ENCODE measurements at places on chromosomes 7 and 10.

DNA sequence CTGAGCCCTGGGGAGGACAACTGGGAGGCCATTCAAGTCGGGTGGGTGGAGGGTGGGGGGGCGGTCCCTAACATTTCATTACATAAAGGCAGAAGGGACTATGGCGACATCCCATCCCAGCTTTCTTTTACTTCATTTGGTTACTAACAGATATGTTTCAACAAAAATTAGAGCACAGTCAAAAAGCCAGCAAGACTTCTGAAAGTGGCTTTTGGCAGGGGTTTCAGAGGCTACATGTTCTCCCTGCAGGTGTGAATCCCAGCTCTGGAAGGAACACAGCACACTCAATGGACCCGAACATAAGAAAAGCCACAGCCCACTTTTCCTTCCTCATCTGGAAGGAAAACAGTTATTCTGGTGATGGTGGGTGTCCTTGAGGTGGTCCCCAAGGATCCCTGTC lies 7.1 kb downstream of the FAM171A1 start:
- DNase-seq = no peak

DNA sequence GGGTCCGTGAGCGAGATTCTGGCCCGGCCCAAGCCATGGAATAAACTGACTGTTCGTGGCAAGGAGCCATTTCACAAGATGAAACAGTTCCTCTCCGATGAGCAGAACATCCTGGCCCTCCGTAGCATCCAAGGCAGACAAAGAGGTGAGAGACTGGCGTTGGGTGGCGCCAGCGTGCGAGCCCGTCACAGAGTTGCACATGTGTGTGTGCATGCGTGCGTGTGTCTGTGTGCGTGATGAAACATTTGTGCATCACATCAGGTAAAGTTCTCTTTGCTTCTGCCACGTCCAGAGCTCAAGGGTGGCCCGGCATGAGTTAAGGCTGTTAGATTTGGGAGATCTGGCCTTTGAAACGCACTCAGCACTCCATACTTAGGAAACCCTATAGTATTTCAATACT lies 89.5 kb upstream of the SH2B2 start:
- DNase-seq = no peak

DNA sequence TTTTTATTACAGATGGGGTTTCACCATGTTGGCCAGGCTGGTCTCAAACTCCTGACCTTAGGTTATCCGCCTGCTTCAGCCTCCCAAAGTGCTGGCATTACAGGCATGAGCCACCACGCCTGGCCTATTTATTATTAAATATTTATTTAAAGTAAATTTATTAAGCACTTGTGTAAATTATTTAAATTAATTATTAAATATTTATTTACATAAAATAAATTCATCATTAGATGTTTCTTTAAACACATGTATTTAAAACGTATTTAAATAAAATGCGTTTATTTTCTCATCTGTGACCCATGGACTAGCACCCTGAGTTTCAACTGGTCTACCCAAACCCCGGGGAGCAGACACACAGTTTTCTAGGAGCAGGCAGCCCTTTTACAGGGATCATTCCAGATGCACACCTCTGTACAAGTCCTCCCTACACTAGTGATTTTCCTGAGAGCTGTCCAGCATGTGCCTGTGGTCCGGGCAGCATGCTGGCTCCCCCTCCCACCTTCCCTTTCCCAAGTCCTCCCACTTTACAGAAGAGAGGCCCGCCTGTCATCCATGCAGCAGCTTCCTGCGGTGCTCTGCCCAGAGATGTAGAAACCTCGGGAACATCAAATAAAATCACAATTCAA lies 89.2 kb upstream of the ATP6V0A4 start:
- DNase-seq = no peak

DNA sequence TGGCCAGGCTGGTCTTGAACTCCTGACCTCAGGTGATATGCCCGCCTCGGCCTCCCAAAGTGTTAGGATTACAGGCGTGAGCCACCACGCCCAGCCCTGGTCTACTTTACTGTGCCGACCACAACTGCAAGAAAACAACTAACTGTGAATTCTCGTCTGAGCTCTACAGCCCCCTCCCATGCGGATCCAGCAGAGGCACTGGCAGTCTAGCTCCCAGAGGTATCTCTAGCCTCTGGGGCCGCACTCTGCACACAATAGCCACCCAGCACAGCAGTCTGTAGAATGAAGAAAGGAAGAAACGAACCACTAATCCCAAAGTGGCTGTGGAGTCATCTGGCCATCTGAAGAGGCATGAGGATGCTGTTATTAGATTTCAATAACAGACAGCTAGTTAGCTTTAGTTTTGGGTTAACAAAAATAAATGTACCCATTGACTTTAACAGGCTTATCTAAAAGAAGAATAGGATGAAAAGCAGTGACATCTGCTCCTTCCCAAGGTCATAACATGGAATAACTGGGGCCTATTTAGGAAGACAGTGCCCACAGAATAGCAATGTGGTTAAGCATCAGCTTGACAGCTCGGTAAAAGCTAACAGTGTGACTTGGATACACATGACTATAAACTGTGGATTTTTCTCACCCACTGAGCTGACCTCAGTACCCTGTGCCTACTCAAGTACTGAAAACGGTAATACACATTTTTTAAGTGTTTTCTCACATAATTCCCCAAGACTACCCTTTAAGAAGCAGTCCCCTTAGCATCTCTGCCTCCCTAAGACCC lies 131.9 kb downstream of the TNS3 start:
- no peak for DNase-seq

DNA sequence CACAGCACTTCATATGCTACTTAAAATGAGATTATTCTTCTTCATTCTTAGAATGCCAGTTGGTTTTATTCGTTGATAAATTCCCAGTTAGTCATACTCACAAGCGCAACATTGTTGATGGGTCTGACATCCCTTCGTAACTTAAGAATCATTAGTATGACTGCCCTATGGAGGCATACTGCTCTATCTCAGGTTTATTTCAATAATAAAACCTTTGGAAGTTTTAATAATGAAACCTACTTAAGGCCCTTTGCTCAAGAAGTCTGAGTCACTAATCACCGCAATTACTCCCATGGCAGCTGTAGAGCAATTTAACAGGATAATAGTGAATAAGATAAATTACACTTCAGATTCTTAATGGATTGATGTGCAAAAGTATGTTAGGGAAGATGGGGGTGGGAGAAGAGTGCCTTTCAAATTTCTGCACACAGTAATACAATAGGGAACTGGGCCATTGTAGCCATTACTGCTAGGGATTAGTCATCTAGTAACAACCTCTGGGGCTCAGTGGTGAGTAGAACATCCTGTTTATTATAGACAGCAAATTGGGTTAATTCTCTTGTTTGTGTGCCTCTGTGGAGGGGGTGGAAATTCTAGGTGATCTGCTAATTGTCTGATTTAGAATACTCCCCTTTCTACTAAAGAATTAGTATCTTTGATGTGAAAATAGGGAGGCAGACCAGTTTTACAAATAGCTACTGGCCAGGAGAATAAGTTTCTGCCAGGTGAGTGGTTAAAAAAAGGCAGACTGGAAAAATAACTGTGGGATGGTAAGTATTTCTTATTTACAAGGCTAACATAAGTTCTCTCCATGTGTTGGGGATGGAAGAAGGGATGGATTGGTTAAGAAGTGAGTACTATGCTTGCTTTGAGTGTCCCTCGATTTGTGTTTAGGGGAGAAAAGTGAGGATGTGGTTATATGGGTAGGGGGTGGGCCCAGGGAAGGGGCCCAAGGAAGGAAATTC lies 74.5 kb upstream of the VKORC1L1 start:
- no peak for DNase-seq

DNA sequence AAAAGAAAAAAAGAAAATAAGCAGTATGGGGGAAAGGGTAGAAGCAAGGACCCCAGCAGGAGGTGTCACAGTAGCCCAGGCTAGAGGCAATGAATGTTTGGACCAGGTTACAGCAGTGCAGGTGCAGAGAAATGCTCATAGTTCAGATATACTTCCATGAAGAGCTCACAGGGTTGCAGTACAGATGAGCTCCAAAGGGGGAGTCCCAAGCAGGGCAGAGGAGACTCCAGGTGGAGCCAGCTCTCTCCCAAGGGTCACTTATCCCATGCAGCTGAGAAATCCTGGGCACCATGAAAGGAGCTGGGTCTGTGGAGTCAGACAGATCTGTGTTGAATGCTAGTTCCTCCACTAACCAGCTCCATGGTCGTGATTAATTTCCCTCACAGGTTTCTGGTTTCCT lies 174.9 kb downstream of the C7orf25 start:
- no peak for DNase-seq

DNA sequence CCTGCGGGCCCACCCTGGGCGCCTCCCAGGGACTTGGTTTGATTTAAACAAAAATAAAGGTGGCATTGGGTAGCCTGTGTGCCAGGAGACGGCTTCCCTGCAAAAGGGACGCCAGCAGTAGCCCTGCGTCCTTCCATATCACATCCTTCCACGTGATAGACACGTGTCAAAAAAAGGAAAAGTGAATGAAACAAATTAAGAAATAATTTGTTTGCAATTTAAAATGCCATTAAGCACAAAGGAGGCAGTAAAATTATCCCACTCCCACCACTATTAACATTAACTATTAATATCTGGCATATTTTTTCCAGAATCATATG lies 7.6 kb downstream of the TACR2 start:
- DNase-seq = no peak

- DNase-seq = no peak
These were observed 248.0 kb downstream of the PRPF18 start for GRCh38 chr10:13834581-13835286.

GRCh38 chr10:97407211-97407951 lies 6.2 kb upstream of the RRP12 start:
- DNase-seq = peak; percentile 71

DNA sequence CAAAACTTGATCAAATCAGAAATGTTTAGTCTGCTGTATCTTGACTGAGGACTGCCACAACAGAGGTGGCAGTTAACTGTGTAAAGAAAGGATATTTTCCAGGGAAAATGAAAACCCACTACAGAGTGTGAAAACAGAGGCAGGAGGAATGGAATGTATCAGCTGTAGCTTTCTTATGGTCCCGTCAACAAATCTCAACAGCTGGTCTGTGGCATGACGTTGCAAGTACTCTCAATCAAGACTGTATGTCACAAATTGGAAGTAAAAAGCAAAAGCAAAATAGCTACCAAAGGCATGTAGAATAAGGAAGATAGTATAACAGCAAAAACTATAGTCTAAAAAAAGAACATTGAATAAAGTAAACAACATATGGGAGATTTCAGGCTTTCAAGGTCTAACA lies 123.5 kb downstream of the KMT2C start:
- no peak for DNase-seq

DNA sequence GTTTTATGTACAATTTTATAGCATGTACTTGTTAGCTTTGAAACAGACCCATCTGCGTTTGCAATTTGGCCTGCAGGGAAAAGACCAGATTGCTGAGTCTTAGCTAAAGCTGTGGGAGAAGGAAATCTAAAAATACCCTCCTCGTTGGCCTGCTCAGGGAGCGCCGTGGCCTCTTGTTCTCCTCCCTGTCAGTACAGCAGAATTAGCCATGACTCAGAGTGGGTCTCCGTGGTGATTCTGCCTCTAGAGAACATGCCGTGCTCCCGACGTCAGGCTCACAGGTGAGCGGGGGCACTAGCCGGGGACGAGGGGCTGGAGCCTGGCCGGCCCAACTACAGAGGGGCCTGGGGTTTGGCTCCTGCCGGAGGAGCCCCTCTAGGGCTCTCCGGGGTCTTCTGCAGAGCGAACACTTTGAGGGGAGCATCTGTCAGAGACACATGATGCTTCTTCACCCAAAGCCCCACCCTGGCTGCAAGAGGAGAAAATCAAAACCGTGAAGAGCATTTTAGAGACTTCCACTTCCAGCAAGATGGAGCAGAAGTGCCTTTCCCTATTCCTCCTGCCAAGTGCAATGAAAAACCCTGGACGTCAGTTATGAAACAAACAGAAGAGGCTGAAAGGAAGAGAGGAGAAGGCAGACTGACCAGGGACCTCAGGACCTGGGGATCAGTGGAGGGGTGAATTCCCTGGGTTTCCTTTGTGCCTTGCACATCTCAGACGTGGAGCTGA lies 98.9 kb downstream of the LHPP start:
- DNase-seq = no peak

DNA sequence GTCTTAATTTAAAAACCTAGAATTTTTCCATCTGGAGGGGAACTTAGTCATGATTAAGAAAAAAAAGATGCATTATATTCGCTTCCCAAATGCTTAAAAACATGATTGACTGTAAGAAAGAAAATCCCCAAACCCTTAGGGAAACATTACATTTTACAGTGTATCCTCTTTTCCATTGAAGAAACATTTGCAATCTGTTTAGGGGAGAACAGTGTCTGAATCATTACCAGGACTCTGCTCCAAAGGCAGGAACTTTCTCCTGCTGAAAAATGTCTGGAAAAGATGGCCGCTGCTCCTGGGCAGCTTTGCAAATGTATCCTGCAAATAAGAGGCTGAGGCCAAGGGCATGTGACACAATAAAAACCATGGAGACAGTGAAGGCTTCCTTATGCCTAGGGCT lies 173.7 kb downstream of the BUB3 start:
- DNase-seq = no peak

DNA sequence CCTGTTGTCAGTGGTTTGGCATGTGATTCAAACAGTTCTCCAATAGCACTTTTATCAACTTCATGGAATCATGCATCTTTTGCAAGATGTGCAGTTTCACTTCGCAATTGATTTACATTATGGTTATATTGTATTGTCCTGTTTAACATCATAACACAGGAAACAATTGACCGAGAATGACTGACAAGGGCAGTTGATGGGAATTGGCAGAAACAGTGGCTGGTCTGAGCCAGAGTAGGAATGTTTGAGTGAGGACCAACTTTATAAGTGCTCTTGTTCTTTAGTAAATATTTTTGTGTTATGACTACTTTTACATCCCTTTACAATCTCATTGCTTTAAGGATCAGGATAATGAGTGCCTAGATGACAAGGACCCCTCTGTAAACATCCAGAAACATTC lies 2.2 kb downstream of the KLHL7 start:
- no peak for DNase-seq

GRCh38 chr10:52108236-52108635 lies 205.8 kb upstream of the DKK1 start:
- no peak for DNase-seq

DNA sequence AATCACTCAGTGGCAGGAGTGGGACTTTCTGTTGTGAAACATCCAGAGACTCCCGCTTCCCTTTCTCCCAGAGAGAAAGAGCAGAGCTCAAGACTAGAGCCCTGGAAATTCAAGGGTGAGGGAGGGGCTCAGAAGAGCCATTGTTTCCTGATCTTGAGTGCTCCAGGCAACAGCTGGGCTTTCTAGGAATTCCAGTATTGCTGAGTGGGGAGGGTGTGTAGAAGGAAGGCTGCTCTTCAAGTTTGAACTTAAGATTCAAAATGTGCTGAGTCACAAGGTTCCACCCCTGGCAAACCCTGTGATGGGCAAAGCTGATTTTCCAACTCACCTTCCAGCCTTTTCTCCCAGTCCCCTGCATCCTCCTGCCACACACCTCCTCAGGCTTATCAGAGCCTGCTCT lies 42.3 kb upstream of the MSRB2 start:
- no peak for DNase-seq

DNA sequence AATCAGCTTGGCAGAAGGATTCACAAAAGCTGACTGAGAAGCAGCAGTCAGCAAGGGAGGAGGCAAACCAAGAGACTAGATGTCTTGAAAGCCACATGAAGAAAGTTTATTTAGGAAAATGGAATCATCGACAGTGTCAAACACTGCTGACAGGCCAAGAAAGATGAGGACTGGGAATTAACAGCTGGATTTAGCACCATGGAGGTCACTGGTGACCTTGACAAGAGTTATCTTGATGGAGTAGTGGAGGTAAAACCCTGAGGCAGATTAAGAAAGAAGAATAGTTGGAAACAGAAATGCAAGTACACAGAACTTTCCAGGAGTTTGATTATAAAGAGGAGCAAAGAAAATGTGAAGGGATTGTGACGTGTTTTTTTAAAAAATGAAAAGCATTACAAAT lies 51.5 kb downstream of the LMBR1 start:
- DNase-seq = no peak
